ENCODE measurements at places on chromosomes 12 and 14. TPM values are rescaled to one million over a fixed set of nuclear protein-coding genes. Genes with fewer than 3 reads are reported as not detected.

PTGDR gene
- total RNA-seq = 0.32 TPM

GRCh38 chr14:55313480-55313879, 42.3 kb downstream of the FBXO34 start:
- DNase-seq = no peak

- DNase-seq = no peak
Observed at GRCh38 chr12:132772606-132773005, 11.0 kb upstream of the ANKLE2 start.

DNA sequence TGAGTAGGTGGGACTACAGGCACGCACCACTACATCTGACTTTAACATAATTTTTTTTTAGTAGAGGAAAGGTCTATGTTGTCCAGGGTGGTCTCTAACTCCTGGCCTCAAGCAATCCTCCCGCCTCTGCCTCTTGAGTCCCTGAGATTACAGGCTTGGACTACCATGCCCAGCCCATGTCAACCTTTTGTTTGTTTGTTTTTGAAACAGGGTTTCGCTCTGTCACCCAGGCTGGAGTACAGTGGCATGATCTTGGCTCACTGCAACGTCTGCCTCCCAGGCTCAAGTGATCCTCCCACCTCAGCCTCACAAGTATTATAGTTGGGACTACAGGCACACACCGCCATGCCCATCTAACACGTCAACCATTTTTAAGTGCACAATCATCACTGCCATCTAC, 29.2 kb downstream of the PITPNM2 start:
- DNase-seq = no peak

- DNase-seq = no peak
Observed at GRCh38 chr12:124194264-124194892, 100.5 kb upstream of the RFLNA start.

HSP90B1 gene
- 199 TPM for total RNA-seq

- no peak for DNase-seq
Observed at GRCh38 chr14:22650960-22651521, 6.9 kb upstream of the OR6J1 start.

- no peak for DNase-seq
Observed at GRCh38 chr12:124774054-124774461, 89.6 kb downstream of the SCARB1 start.

KRT78 gene
- not detected for total RNA-seq

ALKBH1 gene
- total RNA-seq = 10.8 TPM

DNA sequence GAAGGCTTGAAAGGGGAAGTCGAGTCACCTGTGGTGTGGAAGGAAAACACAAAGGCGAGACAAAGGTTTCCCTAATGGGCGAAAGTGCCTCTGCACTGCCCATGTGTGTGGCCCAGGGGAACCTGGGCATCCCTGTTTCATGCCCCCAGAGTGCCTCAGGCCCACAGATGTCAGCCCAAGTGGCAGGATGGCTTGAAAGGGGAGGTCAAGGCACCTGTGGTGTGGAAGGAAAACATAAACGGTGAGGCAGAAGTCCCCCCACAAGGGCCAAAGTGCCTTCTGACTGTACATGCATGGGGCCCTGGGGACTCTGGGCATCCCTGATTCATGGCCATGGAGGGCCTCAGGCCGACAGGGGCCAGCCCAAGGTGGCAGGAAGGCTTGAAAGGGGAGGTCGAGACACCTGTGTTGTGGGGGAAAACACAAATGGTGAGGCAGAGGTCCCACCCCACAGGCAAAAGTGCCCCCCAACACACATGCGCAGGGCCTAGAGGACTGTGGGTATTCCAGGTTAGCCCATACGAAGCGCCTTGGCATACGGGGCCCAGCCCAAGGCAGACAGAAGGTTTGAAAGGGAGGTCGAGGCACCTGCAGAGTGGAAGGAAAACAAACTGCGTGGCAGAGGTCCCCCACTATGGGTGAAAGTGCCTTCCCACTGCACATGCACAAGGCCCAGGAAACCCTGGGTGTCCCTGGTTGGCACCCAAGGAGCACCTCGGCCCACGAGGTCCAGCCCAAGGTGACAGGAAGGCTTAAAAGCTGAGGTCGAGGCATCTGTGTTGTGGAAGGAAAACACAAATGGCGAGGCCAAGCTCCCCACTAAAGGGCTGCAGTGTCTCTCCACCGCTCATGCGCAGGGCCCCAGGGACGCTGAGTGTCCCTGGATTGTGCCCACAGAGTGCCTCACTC, 382.3 kb downstream of the ALG10 start:
- DNase-seq = peak; percentile 81

CNTN1 gene
- total RNA-seq = 65.6 TPM

DNA sequence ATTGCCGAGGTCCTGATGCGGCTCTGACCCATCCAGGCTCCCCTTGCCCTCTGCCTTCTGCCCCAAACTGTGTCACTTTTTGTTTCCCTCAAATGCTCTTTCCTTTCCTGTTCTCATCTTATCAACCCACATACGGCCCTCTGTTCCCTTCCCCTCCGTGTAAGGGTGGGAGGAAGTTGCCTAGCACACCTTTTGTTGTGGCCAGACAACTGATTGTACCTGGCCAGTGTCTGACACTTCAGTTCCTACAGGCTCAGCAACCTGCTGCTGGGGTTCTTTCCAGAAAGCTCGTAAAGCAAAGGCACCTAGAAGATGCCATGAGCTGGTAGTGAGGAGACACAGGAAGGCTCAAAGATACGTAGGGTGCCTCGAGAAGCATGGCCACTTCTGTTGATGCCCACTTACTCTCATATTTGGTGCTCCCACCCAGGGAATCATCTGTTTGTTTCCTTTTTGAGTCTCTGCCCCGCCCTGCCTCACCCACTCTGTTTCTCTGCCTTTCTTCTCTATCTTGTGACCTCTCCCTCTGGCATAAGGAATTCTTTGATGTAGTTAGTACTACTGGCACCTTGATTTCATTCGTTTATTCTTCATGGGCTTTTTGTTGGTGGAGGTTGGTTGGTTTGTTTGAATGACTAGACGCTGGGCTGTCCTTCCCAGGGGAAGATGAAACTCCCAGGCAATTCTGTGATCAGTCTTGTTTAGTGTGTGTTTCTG, 152.4 kb upstream of the FKBP4 start:
- no peak for DNase-seq

GRCh38 chr12:121826318-121827150, 22.7 kb downstream of the SETD1B start:
- no peak for DNase-seq

DPY19L2 gene
- total RNA-seq = 5.0 TPM

DNA sequence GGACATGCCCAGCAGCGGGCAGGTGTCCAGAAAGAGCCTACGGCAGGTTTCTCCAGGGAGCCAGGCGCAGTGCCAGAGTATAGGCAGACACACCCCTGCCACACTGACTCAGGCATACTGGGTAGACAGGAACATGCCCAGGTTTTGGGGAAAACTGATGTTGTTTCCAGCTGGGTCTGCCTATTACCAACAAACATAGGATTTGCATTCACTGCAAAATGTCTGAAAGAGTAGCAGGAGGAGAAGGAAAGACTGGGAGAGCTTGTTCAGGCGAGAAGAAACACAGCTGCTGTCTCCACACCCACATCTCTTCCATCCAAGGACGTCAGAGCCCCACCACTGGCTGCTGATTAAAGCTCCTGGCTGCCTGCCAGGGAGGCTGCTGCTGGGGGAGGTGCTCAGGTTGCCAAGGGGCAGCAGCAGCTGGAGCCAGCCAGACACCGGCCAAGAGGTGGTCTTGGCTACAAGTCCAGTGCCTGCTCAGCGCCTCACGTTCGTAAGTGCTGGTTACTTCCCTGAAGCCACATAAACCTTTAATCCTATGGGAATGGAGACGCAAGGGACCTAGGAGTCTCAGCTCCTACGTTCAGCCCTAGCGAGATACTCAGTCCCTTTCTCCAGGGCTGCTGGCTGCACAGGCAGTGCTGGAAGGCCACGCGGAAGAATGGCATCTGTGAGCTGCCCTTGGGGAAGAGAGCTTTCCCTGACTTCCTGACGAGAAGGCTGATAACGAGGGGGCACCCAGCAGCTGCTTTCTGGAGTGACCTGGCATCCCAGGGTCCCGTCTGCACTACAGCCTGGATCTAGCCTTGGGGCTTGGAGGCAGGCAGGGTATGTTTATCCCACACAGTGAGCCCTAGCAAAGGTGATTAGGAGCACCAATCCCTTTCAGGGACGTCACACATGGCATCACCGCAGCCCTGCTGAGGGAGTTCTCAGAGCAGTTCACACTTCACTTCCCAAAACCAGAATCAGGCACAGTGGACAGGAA, 58.1 kb downstream of the PLEKHG3 start:
- DNase-seq = no peak

DNA sequence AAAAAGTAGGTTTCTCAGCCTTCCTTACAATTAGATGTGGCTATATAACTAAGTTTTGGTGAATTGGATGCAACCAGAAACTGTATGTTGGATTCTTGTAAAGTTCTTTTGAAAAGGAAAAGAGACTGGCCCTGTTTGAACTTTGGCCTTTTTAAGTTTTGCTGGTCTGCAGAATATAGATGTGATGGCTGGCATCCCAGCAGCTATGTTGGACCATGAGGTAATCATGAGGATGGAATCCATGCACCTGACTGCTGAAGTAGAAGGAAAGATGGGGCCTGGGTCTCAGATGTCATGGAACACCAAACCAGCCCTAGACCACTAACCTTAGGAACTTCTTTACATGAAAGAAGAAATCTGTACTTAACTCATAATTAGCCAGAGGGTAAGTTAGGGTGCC, 482.5 kb downstream of the GLT1D1 start:
- DNase-seq = no peak

- no peak for DNase-seq
Observed at GRCh38 chr14:66240105-66240504, 246.1 kb upstream of the CCDC196 start.

GRCh38 chr14:37246427-37246829, 48.7 kb downstream of the MIPOL1 start:
- no peak for DNase-seq

CLEC7A gene
- 9.4 TPM for total RNA-seq

- DNase-seq = no peak
Observed at GRCh38 chr12:18906395-18906794, 168.5 kb downstream of the CAPZA3 start.

- DNase-seq = peak; percentile 78
Observed at GRCh38 chr14:76752744-76753143, 8.5 kb upstream of the VASH1 start.

DNA sequence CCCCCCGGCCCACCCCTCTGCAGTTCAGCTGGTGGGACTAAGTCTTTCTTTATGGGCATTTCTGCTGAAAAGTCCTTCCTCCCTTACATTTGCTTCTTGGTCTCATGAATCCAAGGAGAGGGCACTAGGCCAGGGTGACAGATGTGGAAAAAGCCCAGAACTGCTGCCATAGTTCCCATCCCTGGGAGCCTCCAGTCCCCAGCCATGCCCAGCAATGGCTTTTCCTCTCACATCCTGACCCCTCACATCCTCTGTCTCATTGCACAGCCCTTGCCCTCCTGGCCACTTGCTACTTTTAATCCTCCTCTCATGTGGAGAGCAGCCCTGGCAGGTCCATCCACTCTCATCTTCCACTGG, 122.5 kb downstream of the ZFP36L1 start:
- DNase-seq = no peak

DNA sequence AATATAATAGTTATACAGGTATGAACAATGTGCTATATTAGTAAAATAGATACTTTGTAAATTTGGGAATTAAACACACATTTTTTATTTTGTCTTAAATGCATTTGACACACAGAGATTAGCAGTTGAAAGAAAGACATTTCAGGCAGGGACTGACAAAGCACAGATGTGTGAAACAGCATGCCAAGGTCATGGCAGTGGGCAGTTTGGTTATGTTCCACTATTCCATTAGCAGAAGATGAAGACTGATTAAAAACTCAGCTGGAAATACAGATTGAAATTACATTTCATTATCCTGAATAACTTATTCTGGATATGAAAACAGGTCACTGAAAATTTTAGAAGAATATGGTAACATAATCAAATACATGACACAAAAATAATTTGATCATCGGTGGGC, 669.8 kb upstream of the LRFN5 start:
- DNase-seq = no peak

AQP2 gene
- total RNA-seq = not detected

GRCh38 chr12:6372403-6373003, 2.9 kb downstream of the SCNN1A start:
- no peak for DNase-seq

DNA sequence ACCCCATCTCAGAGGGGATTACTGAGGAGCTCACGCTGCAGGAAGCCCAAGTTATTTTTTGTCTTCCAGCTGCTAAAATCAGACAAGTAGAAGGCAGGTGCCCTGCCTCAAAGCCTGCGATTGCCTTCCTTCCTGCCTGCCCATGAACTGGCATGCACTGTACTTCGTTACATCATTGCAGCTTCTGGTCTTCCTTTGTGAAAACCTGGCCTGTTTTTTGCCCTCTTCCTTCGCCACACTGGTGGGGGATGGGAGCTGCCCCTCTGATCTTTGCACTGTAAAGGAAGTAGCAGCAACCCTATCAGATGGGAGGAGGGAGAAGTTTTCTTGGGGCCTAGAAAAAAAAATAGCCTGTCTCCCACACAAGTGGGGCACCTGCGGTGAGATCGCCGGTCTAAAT, 1098.7 kb downstream of the BCL11B start:
- no peak for DNase-seq

KLRG1 gene
- 2.2 TPM for total RNA-seq

- DNase-seq = no peak
Observed at GRCh38 chr12:112734859-112735695, 56.5 kb upstream of the RPH3A start.

GRCh38 chr12:14884458-14884878, 1.2 kb downstream of the MGP start:
- DNase-seq = peak; percentile 97

DNA sequence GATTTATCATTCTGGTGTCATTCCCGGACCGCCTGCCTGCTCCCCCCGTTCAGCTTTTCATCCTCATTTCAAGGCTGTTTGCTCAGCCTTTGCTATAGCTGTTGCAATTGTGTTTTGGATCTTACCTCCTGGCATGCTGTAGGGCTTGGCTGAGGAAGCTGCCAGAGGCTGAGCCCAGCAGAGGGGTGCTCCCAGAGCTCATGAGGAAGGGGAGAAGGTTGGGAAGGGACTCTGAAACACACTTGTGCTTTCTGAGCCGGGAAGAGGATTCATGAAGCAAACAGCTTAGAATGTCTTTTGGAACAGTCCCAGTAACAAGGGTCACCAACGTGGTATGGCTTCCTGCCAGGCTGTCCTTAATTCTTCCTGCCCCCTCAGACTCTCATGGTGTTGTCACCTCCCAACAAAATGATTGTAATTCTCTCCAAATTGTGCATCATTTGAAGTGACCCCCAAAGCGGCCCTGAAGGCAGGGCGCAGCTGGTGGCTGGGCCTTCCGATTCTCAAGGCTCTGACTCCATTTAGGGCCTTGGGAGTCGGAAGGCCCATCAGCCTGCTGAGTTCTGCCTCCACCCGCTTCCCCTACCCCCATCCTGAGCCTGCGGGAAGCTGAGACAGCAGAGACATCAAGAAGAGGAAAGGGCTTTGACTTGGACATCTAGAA, 111.9 kb upstream of the ARHGAP5 start:
- DNase-seq = peak; percentile 62

DNA sequence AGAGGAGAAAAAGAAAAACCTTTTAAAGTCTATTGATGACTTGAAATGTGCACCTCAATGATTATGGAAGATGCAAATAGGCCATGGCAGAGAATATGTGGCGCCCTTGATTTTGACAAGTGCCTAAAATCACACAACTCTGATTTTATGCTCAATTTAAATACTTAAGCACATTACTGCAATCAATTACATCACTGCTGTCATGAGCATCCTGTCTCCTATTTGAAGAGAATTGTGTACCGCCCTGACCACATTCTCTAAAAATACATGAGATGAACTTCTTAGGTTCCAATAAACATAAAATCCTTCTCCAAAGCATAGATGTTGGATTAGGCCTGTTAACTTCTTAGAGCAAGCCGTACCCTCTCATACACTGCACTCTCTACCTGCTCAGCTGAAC, 1.6 kb downstream of the TXNDC16 start:
- no peak for DNase-seq

Measured in esophagus muscularis mucosa (tissue), 4 donors.